ENCODE measurements at places on chromosomes 2 and 18.
A peak's percentile ranks its signal among the peaks of the same experiment; 100 is the strongest.

GRCh38 chr2:236704887-236705286, 135.3 kb downstream of the ACKR3 start:
- no peak for ATAC-seq

GRCh38 chr2:150607390-150607811, 119.9 kb upstream of the RND3 start:
- no peak for ATAC-seq

DNA sequence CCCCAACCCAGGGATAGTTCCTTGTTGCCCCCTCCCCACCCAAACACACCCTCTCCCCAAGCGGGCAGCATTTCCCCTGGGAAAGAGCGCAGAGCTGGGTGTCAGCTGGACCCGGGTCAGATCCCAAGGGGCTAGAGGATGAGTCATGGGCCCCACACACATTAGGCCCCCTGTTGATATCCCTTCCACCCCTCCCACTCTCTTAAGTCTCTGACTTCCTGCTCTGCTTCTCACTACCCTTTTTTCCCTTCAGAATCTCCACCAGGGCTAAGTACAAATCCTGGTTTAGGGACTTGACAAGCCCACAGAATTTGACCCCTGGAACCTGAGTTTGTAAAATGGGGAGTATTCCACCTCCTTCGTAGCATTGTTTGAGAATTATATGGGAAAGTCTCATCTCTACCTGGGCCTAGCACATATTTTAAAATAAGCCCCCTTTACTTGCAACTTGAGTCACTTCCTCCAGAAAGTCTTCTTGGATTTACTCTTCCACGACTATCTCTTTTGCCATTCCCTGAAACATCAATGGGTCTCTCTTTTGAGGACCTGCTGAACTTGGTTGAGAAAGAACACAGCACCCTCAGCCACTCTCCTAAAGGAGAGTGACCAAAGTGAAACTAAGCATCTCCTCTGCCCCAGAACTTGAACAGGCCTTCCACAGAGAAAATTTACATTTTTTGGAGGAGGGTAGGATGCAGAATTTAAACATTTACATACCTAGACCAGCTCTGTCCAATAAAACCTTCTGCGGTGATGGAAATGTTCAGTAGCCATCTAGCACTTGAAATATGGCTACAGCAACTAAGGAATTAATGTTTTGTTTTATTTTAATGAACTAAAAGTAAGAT, 4.7 kb downstream of the RTKN start:
- ATAC-seq: no peak

DNA sequence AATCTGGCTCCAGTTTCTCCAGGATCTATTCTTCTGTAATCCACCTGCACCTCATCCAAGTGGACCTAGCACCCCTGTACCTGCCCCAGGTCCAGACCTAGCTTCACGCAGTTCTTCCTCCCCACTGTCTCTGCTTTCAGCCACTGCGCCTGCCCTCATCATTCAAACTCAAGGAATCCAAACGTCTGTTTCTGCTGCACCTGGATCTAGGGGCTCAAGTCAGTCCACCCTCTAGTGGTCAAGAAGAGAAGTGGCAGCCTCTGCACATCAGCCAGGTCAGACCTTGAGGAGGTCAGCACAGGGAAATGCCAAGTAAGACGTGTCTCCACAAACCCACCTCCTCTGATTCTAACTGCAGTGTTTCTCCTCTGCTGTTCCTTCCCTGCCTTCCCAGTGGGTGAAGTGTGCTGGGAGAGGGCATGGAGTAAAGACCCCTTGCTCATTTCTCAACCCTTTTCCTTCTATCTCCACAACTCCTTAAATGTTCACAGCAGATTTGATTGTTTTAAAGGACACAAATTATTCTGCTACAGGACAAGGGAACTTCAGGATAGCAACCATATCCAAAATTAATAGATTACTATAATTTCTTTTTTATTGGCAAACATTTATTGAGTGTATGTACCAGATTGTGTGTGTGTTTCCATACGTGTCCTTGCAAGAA, 8.6 kb upstream of the RNF152 start:
- ATAC-seq: peak; percentile 90

DNA sequence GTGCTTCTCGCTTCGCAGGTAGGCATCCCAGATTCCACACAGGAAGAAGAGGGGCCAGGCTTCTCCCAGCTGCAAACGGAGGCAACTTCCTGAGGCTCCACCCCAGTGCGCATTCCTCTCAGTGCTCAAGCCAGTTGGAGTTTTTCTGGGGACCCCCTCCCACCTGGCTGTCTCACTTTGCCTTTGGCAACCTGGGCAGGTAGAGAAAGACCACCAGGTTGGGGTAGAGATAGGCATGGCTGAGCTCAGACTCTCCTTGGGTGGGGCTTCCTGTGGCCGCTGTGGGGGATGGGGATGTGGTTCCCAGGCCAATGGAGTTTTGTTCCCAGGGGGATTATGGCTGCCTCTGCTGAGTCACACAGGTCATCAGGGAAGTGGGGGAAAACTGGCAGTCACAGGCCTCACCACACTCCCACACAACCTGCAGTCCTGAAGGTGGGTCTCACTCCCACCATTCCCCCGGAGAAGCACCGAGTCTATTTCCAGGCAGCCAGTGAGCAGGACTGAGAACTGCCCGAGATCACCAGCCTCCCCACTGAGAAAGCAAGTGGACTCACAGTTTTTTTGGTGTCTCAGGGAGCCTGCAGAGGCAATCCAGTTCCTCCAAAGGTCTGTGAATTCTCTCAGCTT, 38.1 kb downstream of the SLC39A10 start:
- no peak for ATAC-seq

DNA sequence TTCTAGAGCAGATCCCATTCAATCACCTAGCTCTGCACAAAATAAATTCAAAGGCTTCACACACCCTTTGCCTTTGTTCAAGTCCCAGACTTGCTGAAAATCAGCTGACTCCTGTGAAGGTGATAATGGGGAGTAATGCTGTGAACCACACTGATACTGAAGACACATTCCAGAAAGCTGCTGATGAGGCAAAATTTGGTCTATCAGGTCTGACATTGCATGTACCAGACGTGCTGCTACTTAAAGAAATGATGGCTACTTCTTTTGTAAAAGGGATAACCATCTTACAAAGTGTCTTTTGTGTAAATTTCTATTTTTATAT, 7.8 kb upstream of the CTIF start:
- no peak for ATAC-seq

DNA sequence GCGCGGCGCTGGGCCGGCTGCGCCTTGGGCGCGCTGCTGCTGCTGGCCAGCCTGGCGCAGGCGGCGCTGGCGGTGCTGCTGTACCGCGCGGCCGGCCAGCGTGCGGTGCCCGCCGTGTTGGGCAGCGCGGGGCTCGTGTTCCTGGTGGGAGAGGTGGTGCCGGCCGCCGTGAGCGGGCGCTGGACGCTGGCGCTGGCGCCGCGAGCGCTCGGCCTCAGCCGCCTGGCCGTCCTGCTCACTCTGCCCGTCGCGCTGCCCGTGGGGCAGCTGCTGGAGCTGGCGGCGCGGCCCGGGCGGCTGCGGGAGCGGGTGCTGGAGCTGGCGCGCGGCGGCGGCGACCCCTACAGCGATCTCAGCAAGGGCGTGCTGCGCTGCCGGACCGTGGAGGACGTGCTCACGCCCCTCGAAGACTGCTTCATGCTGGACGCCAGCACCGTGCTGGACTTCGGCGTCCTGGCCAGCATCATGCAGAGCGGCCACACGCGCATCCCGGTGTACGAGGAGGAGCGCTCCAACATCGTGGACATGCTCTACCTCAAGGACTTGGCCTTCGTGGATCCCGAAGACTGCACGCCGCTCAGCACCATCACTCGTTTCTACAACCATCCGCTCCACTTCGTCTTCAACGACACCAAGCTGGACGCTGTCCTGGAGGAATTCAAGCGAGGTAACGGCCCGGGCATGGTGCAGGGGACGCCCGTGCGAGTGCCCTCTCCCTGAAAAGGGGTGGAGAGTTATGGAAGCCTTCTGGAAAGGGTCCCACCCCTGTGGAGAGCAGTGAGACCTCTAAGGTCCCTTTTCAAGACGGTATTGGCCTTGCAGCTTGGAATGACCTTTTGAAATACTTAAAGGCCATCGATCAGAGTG, 1.0 kb downstream of the CNNM3 start:
- peak; percentile 42 for ATAC-seq

DNA sequence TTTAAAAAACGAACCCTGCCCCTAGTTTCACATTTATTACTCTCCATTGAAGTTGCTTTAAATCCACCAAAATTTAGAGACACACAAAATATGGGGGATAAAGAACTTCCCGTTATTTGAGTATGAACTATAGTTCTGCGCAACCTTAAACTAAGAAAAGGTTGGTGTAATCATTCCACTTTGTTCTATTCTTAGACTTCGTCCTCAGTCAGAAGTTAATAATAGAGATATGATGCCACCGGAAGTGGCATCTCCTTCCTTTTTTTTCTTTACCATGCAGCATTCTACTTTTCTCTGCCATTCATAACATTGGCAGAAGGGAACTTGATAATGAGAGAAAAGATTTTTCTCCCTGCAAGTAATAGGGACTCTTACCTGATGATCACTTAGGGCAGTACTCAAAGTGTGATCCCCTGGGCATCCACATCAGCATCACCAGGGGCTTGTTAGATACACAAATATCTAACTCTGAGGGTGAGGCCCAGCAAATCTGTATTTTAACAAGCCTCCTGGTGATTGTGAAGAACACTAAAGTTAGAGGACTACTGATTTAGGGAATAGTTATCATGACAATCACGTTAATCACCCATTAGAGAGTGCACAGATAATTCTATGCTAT, 147.7 kb upstream of the DTNA start:
- ATAC-seq: no peak

DNA sequence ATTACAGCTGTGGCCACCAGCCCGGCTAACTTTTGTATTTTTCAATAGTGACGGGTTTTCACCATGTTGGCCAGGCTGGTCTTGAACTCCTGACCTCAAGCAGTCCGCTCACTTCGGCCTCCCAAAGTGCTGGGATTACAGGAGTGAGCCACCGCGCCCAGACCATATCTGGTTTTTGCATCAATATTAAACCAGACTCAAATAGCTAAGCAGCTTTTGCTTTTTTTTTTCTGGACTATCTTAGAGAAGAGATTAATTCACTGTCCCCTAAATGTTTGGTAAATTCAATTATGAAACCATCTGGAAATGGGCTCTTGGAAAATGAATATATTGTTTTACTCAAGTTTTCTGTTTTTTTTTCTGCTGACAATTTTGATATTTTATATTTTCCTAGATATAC, 183.7 kb downstream of the DOK6 start:
- no peak for ATAC-seq

DNA sequence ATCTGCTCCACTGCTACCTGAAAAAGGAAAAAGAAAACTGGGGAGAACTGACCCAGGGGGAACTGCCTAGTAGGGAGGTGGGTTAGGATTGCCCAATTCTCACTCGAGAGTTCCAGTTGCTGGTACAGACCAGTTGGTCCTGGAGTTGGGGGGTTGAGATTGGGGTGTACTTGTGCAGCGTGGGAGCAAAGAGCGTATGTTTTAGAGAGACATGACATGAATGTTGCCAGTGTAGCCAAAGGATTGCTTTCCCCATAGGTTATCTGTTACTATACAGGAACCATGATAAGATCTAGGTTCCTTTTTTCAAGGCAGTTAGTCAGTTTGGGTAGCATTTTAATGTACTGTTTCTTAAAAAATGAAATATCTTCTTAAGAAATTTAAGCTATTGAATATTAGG, 68.6 kb downstream of the APLF start:
- ATAC-seq: no peak

- no peak for ATAC-seq
These were observed 7.1 kb downstream of the RNF144A start for GRCh38 chr2:6924101-6924923.
